D341Med (cell line): ENCODE measurements at places on chromosomes 13 and 19.
A peak's percentile ranks its signal among the peaks of the same experiment; 100 is the strongest.

DNA sequence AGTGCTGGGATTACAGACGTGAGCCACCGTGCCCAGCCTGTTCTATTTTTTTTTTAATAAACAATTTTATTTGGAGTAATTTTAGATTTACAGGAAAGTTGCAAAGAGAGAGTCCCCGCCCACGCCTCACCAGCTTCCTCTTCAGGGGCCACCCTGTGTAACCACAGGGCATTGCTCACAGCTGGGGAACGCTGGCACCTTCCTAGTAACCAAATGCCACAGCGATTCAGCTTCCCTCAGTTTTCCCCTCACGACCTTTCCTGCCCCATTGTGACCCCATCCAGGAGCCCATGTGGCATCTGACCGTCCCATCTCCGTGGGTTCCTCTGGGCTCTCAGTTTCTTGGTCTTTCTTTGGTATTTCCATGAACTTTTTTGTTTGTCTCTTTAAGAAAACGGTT is 83.9 kb downstream of the GNG7 start:
- DNase-seq = no peak

GRCh38 chr19:16033136-16033530 is 43.2 kb upstream of the TPM4 start:
- peak; percentile 15 for DNase-seq

DNA sequence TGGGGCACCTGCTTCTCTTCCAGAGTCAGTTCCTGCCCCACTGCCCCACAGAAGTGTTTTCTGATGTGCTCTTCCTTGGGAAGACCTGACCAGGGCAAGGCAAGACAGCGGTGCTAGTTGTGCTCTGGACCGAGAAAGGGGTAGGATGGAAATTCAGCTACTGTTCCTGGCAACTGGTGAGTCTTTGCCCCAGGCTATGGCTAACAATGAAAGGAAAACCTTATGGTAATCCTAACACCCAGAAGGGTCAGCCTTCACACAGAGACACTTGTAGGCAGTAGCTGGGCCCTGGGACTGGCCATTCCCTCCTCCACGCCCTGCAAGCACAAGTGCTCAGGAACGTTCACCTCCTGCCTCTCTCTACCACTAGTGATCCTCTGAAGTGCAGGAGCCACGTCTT is 9.6 kb upstream of the CYSLTR2 start:
- DNase-seq = no peak

- DNase-seq = no peak
Observed at GRCh38 chr13:27353708-27354107, 70.7 kb upstream of the GTF3A start.

GRCh38 chr13:95426631-95427030 is 125.4 kb upstream of the ABCC4 start:
- DNase-seq = no peak

GRCh38 chr19:44735011-44735410 is 13.5 kb upstream of the BCL3 start:
- no peak for DNase-seq
